ENCODE measurements at places on chromosomes 5 and 9. TPM values are rescaled to one million over a fixed set of nuclear protein-coding genes. Genes with fewer than 3 reads are reported as not detected.

- DNase-seq, result no peak
Measured at GRCh38 chr5:58708456-58708855, 125.6 kb downstream of the RAB3C start.

DNA sequence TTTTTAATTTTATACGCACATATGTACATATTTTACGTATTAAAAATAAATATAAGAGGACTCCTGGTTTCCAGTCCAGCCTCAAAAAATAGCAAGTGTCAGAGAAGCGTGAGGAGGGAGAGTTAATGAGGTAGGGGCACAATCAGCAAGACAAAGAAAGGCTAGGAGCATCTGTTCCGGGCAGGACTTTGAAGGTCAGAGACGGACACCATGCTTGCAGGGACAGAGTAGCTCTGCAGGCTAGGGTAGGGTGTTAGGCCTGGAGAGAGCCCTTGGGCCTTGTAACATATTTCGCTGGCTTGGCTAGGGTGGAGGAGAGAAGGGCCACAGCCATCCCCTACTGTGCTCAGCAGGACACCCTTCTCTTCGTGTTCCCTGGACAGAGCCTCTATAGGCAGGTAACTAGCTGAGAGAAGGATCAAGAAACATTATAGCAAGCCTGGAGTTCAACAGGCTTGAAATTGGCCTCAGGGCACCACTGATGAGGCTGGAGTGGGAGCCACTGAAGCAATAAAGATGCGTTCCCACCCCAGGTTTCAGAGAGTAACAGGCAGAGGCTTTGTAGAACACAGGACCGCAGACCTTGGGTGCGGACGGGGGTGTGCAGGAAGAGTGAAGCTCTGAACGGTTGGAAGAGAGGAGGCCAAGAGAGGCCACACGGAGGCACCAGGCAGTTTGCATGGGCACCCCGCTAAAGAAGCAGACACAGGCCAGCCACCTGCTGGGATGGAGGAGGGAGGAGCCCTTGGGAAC is 9.7 kb upstream of the IPPK start:
- DNase-seq, result no peak

DNA sequence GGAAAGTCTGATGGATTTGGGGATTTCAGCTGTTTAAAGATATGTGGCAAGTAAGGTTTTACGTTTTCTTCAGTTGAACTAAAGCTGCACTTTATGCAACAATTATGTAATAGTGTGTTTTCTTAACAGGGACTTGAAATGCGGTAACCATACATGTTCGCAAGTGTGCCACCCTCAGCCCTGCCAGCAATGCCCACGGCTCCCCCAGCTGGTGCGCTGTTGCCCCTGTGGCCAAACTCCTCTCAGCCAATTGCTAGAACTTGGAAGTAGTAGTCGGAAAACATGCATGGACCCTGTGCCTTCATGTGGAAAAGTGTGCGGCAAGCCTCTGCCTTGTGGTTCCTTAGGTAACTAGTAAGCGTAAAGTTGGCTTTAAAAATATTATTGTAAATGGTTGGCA is 28.5 kb downstream of the NFX1 start:
- no peak for DNase-seq

KCNIP1 gene
- total RNA-seq, result not detected

DNA sequence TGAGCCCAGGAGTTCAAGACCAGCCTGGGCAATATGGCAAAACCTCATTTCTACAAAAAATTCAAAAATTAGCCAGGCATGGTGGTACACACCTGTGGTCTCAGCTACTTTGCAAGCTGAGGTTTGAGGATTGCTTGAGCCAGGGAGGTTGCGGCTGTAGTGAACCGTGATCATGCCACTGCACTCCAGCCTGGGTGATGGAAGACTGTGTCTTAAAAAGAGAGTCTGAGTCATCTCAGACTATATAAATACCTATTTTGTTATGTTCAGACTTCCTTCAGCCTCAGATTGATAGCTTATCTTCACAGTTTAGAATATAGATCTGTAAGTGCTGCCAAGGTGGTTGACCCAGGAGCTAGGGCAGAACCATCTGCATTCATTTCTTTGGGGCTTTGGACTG is 1.6 kb upstream of the PAIP2 start:
- DNase-seq, result no peak

GRCh38 chr5:11069041-11069440 is 308.0 kb upstream of the DAP start:
- DNase-seq, result no peak

DNA sequence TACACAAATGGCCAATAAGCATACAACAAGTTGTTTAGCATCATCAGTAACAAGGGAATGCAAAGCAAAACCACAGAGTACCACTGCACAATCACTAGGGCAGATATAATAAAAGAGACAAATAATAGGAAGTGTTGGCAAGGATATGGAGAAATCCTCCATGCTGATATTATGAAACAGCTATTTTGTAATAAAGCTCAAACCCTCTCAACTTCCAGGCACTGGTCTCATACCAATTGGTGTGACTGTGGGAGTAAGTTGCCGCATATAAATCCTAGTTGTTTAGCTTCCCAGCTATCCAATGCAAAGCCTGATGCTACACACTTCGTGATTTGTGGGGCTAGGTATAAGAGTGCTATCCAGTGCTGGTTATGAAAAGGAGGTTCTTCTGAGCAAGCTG is 88.6 kb downstream of the SMIM23 start:
- DNase-seq, result no peak

ARID3C gene
- total RNA-seq, result not detected

DNA sequence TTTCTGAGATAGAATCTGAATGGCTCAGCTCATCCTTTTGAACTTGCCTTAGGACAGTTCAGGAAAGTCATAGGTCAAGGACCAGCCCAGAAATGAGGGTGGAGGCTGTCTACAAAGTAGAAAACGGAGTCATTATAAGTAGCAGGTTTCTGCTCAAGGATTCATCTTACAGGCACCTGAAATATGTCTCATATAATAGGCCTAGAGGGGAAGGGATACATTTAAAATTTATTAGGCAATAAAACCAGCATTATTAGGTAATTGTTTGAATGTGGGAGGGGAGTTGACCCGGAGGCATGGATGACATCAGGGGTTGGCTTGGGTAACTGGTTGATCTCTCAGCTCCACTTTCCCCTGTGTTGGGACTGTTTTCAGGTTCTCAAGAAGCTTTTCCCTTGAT is 11.9 kb upstream of the GALNT10 start:
- DNase-seq, result no peak

CD274 gene
- not detected for total RNA-seq

ENDOG gene
- total RNA-seq, result 38.5 TPM

DNA sequence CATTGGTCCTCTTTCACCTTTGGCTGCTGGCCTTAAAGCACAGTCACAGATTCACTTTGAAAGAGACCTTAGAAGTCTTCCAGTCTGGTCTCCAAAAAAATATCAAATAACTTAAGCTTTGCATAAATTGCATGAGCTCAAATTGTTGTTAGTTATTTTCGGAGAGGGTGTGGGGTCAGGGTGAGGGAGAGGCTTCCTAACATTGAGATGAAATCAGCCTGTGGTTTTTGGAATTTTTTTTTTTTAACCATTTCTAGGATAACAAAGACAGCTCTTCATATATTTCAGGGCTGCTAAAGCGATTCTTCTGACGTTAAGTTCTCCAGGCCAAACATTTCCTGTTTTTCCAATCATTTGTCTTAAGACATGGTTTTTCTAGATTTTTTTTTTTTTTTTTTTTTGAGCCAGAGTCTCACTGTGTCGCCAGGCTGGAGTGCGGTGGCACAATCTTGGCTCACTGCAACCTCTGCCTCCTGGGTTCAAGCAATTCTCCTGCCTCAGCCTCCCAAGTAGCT is 4.5 kb downstream of the OCLN start:
- no peak for DNase-seq

DNA sequence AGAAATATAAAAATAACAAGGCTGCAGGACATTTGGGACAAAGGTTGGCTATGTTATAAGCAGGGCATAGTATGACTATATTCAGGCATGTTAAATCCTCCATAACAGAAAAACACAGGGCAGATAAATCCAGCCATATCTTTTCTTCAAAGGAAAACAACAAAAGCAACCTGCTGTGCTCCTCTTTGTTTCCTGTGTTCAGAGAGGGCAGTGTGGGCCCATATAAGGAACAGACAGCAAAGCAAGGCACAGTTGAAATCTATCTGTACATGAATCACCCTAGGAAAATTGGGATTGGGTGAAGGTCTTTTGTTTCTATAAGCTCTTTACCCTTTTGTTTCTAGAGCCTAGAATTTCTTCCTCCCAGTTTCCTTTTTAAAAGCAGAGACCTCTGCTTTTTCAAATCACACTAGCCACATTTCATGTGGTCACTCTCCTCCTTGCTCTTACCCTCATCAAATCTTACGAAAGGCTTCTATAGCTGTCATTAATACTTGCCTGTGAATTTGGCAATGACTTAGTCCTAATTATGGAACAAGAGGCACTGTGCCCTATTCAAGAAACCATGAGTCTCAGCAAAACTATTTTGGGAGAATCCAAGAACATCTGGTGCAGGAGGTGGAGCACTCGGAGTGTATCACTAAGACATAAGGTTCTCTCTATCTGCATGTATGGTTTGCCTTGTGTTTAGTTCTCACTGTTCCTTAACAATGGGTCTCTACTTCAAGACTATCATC is 1.8 kb downstream of the GZMA start:
- no peak for DNase-seq

DNA sequence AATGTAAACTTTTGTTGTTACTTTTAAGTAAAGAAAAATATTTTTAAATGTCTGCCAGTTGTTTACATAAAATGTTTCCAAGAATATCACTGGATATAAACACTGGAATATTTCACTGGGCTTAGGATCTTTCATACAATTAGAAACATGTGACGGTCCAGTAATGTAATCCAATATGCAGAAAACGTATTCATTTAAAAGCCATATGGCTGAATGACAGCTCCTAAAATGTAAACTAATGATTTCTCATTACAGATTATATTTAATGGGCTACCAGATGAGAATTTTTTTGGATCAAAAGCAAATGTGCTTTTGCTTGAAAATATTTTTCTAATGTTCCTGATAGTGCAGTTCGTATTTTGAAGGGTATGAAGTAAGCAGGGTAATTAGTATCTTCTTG is 124.3 kb downstream of the TTC39B start:
- peak; percentile 34 for DNase-seq

DNA sequence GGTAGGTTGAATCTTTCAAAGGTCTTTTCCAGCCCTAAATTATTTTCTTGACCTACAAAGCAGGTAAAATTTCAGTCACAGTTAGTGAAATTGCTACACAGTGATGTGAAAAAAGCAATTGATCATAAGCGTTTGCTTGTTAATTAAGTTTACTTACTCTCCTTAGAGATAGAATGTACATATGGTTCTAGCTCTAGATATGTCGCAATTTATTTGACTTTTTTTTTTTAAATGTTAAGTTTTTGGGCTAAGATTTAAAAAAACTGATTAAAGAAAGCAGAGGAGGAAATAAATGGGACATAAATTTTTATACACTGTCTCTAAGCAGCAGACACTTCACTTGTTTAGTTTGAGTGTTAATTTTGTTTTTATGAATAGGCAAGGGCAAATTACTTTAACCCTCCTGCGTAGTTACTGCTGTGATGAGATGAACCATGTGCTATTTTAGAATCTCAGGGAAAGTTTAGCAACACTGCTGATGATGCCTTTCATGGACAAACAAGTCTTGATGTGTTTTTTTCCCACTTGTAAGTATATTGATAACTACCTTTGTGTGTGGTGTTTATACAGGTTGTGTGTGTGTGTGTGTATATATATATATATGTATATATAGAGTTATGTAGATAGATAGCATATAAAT is 38.3 kb upstream of the FAM120AOS start:
- no peak for DNase-seq

DNA sequence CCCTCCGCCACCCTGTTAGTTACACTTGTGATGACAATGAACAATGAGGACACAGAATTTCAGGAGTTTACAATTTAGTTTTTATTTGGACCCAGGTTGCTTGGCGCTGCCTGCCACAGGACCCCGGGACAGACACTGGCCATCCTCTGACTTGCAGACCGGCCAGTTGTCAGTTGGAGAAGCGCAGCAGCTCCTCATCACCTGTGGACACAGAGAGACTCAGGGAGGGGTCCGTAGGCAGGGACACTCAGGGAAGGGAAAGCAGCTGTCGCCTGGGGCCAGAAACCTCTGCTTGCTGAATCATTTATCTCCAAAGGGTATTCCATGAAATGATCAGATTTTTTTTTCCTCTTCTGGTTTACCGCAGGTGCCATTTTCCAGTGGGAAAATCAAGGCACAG is 18.0 kb downstream of the AMBP start:
- DNase-seq, result no peak

AMBP gene
- total RNA-seq, result 2.3 TPM

DNA sequence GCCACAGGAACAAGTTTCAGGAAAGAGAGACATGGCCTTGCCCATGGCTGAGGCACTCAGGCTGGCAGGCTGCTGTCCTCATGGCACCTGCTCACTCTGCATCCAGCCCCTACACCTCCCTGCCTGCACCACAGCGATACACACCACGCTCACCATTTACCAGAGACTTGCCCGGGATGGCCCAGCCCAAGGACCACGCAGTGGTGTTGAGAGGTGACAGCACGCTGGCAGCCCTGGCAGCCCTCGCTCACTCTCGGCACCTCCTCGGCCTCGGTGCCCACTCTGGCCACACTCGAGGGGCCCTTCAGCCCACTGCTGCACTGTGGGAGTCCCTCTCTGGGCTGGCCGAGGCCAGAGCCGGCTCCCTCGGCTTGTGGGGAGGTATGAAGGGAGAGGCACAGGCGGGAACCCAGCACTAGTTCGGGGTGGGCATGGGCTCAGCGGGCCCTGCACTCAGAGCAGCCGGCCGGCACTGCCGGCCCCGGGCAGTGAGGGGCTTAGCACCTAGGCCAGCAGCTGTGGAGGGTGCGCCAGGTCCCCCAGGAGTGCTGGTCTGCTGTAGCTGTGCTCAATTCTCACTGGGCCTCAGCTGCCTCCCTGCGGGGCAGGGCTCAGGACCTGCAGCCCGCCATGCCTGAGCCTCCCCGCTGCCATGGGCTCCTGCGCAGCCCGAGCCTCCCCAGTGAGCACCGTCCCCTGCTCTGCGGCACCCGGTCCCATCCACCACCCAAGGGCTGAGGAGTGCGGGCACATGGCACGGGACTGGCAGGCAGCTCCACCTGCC is 20.3 kb downstream of the ZDHHC11B start:
- peak; percentile 2 for DNase-seq

DNA sequence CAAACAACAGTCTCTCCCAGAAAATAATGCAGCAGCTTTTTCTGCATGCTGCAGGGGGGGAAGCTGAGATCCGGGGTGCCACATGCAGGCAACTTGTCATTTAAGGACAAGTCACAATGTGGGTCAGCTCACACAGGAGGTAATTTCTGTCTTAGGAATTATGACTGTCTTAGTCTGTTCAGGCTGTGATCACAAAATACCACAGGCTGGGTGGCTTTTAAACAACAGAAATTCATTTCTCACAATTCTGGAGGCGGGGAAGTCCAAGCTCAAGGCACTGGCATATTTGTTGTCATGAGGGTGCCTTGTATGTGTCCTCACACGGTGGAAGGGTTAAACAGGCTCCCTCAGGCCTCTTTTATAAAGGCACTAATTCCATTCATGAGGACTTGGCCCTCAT is 127.7 kb downstream of the DIRAS2 start:
- DNase-seq, result no peak

All from stomach (tissue), 19 donors.